Astrocyte (in vitro differentiated cells and primary cell): ENCODE measurements at places on chromosomes 16 and 17.
A peak's percentile ranks its signal among the peaks of the same experiment; 100 is the strongest.

GRCh38 chr16:13036600-13036999, 135.2 kb downstream of the SHISA9 start:
- peak; percentile 14 for DNase-seq

GRCh38 chr17:78359997-78360370, at the start of gene SOCS3:
SOCS3 (minus strand) TSS chr17:78360077; CDS start chr17:78359095, 982 bp downstream.
- DNase-seq = peak; percentile 89

DNA sequence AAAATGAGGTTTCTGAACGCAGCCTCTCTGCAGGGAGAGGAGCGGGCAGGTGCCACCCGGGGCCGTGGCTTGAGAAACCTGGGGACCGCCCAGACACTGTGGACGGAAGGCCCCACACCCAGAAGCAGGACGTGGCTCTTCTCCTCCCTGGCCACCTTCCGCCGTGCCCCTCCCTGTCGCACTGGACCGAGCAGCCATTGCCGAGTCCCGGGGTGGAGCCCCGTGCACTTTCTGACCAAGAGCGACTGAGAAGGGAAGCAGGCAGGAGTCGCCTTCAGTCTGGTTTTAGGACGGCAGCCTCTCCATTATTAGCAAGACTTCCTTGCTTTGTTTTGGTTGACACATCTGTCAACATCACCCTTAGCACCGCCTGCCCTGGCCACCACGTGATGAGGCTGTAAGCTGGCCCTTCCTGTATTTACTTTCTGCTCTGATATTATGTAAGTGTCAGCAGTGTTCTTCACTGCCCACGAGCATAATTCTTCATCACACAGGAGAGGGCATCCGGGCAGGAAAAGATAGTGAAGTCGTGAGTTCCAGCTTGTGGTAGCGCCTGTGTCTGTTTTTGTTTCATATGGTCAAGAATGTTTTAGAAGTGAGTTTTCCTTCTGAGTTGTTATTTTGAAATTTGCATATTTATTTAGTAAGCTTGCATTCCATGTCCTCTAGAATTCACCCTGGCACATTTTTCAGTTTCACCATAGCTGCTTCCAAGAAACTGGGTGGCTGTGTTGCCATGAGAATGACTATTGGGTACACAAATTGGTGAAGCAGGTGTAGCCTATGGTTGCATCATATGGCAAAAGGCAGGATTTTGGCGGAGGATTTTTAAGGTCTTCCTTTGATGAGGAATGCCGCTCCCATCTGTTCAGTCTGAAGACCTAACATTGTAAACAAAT, 1.0 kb downstream of the HERPUD1 start:
- peak; percentile 48 for DNase-seq

DNA sequence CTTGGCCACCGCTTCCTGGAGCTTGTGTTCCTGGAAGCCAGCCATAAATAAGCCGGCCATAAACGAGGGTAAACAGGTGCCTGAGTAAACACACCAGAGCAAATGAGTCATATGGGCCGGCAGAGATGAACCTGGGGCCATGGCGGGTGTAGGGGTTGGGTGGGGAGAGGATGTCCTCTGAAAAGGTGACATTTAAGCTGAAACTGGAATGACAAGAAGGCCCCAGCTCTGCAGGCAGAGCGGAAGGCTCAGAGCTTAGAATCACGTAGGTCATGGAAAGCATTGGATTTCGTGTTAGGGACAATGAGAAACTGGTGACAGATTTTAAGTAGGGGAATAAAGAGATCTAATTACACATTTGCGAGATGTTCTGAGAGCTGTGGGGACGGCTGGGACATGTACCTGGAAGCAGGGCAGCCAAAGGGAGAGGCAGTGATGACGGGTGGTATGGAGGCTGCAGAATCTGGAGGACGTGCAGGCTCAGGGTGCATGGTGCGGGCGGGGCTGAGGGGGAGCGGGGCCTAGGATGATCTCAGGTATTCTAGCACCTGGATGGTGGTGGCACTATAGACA, 8.1 kb upstream of the DNASE1 start:
- no peak for DNase-seq

DNA sequence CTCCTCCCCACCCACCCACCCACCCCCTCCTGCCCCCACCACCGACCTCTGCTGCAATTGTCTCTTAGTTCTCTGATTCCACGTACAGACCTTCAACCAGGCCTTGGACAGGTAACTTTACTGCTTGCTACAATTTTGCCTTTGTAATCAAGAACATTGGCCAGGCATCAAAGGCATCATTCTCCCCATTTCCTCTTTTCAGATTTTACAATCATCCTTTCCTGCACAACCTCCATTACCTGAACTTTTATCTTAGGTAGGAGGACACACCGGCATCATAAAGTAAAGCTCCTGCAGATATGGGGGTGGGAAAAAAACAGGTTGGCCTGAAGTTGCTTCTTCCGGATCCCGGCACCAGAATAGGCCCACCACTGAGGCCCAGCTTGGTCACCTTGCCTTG, 25.7 kb upstream of the SUPT4H1 start:
- DNase-seq = no peak

DNA sequence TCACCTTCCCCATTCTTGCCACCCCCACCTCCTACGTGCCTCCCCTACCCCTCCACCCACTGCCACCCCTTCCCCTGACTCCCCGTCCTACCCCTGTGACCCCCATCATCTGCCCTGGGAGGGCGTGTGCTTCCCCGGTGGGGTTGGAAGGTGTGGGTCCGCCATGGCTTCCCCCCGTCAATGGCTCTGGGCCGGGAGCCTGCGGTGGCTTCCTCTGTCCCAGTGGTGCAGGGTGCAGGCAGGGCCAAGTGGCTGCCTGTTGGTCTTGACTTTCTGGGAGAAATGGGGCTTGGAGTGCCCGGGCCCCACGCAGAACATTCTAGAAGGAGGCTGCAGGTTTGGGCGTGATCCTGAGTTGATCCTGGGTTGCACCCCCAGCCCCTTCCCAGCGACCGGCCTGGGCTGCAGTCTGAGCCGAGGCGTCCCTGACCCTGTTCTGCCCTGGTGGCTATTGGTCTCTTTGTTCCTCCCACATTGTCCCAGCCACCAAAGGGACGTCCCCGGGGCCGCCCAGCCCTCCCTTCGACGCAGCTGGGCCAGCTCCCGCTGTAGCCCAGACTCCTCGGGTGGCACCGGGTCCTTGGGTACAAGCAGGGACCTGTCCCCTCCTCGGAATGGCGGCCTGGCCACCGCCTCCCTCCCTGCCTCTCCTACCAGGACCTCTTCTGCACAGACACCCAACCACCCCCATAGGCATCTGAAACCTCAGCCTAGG, 25.7 kb downstream of the GSE1 start:
- DNase-seq = no peak

GRCh38 chr17:1898332-1898731, 68.5 kb downstream of the RPA1 start:
- no peak for DNase-seq

DNA sequence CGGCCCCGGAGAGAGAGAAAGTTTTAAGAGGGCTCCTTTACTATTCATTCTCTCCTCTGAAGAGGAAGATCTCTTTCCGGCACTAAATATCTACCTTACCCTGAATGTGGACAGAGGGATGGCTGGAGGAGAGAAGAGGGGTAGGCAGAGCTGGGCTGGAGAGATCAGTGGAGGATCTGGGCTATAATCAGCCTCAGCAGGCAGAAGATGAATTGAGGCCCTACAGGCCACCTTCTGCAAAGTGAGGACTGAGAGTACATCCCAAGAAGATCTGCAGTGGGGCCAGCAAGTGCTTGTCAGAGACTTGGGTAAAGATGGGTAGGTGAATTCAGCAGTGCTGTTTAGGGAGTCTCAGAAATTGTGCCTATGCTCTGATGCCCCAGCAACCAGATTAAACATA, 6.5 kb upstream of the HOXB1 start:
- DNase-seq = no peak

- no peak for DNase-seq
These were observed 54.1 kb downstream of the IGF2BP1 start for GRCh38 chr17:49051269-49051668.

DNA sequence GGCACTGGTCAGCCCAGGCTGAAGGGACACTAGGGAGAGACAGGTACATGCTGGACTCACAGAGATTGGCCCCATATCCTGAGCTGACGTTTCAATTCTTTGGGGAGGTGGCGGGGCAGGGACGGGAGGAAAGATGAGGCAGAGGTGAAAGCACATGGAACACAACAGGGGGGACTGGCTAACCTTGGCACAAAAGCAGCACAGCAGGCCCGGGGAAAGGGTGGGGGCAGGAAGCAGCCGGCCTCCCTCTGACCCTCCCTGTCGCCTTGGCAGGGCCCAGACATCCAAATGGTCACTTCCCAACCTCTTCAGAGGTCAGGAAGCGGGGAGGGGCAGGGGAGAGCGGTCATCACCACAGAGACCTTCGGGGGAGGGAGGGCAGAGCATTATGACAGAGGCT, 6.6 kb downstream of the VAT1 start:
- DNase-seq = no peak

DNA sequence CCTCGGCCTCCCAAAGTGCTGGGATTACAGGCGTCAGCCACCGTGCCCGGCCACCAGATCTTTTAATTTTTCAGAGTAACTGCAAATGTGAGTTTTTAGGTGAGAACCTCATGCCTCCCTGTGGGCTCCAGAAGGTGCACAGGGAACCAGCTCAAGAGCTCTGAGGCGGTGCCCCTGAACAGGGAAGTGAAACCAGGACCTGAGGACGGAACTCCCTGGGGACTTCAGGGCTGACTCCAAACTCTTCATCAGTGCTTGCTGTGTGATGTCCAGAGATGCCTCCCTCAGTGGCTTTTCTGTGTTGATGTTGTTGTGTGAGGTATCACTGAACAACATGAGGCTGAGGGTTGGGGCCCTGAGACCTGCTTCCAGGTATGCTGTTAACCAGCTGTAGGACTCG, 23.8 kb downstream of the SLC12A3 start:
- no peak for DNase-seq

- DNase-seq = no peak
These were observed 14.8 kb upstream of the C17orf113 start for GRCh38 chr17:42065201-42065600.

- no peak for DNase-seq
These were observed 761 bp downstream of the PDF start for GRCh38 chr16:69329369-69330285.

- no peak for DNase-seq
These were observed 16.6 kb downstream of the C16orf96 start for GRCh38 chr16:4572715-4573114.

- DNase-seq = no peak
These were observed 62.8 kb upstream of the HS3ST2 start for GRCh38 chr16:22751104-22751667.
